Islet precursor cell (in vitro differentiated cells): ENCODE measurements at places on chromosomes 2 and 18.

- DNase-seq: no peak
These were observed 69.7 kb upstream of the NCK2 start for GRCh38 chr2:105674859-105675541.

GRCh38 chr2:234191819-234192407 lies 141.4 kb downstream of the SPP2 start:
- no peak for DNase-seq

GRCh38 chr18:76264198-76264875 lies 230.7 kb downstream of the ZNF516 start:
- no peak for DNase-seq

DNA sequence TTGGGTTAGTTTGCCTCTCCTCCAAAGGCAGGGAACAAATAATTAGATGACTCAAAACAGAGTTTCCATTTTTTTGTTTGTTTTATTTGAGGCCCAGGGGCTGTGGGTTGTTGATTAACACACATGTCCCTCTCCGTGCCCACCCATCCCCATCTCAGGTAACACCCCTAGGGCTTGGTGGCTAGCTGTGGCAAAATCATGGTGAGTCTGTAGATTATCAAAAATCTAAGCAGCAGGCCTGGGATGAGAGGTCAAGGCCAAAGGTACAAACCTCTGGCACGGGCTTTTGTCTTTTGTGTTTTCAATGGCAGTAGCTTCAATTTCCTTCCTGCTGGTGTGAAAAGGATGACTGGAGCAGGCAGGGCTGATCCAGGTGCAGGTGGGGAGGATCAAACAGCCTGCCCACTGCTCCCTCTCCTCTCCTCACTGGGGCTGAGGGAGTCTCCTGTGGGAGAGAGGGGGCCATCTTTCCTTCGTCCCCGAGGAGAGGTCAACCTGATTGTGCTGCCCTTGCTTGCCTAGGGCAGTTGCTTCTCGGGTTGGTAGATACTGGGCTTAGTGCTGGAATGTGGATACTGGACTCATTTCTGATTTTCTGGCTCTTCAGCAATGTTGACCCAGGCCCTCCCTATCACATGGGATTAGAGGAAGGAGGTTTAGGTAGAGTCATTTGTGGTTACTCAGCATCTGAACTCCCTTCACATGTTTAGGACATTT lies 31.9 kb upstream of the EML4 start:
- no peak for DNase-seq

- peak; percentile 36 for DNase-seq
These were observed 42.5 kb downstream of the FER1L5 start for GRCh38 chr2:96684883-96685576.

GRCh38 chr2:199756211-199756610 lies 94.8 kb downstream of the FTCDNL1 start:
- DNase-seq: no peak

GRCh38 chr2:152875701-152876695 lies 157.6 kb downstream of the ARL6IP6 start:
- DNase-seq: no peak

- no peak for DNase-seq
These were observed 17.7 kb downstream of the PHOSPHO2 start for GRCh38 chr2:169711751-169712509.

DNA sequence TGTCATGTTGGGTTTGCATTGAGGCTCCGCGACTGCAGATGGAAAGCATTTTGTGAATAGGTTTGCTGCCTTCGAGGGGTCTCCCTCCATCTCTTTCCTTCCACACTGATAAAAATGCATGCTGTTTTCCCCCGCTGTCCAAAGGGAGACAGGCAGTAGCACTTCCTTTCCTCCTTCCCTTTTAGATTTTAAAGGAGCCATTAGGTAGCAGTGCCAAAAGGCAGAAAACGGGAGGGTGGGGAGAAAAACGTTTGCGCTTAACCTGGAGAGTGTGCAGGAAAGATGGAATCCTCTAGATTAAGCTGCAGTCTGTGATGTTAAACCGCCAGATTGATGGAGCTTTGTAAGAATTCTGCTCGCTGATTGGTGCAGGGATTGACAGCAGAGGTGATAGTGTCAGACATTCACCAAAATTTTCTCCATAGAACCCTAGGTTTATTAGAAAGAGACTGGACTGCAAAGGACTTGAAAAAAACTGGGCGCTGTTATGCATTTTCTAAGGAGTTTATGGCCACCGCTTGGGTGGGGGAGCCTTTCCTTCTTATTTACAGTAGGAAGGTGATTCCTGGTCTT lies 688 bp downstream of the MAPRE2 start:
- no peak for DNase-seq

- DNase-seq: no peak
These were observed 6.3 kb upstream of the PARD3B start for GRCh38 chr2:204539019-204539385.

- DNase-seq: no peak
These were observed 117.8 kb downstream of the TNS1 start for GRCh38 chr2:217884985-217885384.

- no peak for DNase-seq
These were observed 484.2 kb upstream of the NRP2 start for GRCh38 chr2:205198140-205198525.

- no peak for DNase-seq
These were observed 22.5 kb upstream of the MAP3K20 start for GRCh38 chr2:173053043-173053699.

- DNase-seq: peak; percentile 78
These were observed 266.5 kb downstream of the HRH4 start for GRCh38 chr18:24726727-24727492.

- DNase-seq: no peak
These were observed 28.5 kb upstream of the DOCK10 start for GRCh38 chr2:225070811-225071210.

DNA sequence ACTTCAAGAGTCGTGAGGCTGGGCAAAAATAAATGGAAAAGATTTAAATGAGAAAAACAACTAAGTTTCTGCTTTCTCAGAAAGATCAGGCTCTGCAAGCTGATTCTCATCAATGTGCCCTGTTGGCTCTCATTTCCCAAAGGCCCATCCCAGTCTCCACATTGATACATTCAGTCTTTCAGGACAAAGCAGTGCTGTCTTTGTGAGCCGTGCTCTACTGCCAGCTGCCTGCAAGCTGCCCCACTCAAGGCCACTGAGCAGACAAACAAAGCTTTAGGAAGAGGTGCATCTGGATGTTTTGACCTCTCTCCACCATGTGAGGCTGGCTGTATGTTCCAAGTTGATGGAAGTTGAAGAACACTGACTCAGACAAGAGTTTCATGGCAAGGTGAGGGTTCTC lies 48.8 kb downstream of the FSHR start:
- DNase-seq: no peak

DNA sequence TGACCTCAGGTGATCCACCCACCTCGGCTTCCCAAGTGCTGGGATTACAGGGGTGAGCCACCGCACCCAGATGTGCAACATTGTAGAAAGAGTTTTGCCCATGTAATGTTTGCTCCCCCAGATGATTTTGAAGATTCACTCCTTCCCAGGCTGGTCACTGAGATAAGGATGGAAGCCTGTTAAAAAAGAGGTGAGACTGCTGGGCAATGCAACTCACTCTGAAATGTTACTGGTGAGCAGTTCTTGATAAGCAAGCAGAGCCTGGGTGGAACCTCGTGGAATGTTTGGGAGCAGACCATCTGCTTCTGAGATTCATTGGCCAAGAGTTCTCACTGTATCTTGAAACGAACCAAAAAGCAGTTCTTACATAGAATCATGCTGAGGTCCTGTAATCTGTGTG lies 19.7 kb downstream of the GRP start:
- no peak for DNase-seq

DNA sequence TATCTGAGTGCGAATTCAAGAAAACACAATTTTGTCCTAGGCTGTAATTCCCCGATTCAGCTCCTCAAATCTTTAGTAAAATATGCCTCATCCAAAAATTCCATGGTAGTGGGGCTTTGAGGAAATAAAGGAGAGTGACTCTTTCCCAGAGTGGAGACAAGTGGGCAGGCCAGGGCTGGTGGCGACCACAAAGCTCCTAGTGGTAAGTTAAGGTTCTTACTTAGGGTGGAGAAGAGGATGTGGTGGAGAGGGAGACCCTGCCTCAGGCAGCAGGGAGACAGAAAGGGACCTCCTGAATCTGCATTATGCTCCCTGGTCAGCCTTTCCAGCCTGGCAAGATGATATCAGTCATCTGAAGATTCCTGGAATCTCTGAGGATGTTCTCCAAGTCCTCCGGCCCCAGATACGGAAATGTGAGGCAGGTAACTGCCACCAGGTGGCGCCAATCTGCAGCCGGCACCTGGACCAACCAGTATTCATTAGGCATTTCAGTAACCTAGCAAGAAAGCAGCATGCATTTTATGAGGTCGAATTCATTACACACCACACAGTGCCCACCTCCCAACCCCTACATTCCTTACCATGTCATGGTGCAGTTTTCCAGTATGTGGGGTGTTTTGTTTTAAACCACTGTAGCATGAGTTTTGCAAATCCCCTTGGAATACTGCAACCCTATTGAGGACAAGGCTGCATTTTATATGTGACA lies 106.4 kb downstream of the POLE4 start:
- DNase-seq: peak; percentile 91

GRCh38 chr18:29084120-29084519 lies 907.2 kb upstream of the CDH2 start:
- no peak for DNase-seq

DNA sequence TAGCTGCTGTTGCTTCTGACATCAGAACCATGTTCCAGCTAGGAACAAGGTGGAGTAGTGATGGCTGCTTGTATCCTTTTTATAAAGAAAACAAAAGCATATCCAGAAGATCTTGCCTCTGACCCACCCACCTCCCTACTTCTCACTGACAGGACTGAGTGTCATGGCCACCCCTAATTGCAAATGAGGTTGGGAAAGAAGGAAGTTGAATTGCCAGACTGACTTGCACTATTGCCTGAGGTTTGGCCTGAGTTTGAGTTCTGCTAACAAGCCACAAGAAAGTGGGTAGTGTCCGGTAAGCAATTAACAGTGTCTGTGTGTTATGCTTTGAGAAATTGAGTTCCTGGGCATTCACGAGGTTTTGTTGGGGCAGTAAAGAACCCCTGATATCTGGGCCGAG lies 22.8 kb downstream of the SGPP2 start:
- DNase-seq: no peak

- peak; percentile 72 for DNase-seq
These were observed 430 bp downstream of the BIN1 start for GRCh38 chr2:127106457-127106990.

DNA sequence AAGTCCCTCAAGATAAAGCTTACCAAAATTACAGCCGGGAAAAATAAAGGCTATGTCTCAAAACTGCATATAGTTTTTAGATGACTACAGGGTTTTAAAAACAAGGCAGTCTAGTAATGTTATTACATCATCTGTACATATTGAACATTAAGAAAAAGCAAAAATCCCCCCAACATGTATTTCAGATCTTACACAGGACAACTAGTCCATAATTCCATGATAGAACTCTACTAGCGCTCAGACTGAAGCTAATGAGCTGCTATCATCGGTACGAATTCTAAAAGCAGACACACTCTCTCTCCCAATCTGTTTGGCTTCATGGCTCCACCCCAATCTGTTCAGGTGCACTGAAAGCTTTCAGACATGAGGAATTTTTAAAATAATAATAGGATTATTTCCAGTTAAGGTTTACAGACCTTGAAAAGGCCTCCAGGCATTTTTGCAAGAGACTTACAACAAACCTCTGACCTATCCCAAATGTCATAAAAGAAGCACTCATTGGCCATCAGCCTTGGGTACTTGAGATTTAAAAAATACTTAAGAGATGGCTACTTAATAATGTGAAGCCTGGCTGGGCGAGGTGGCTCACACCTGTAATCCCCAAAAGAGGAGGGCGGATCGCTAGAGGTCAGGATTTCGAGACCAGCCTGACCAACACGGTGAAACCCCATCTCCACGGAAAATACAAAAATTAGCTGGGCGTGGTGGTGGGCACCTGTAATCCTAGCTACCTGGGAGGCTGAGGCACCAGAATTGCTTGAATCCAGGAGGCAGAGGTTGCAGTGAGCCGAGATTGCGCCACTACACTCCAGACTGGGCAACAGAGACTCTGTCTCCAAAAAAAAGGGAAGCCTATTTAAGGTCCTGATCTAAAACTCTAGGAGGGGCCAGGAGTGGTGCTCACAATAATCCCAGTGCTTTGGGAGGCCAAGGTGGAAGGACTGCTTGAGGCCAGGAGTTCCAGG lies 2.0 kb downstream of the NPC1 start:
- DNase-seq: no peak

DNA sequence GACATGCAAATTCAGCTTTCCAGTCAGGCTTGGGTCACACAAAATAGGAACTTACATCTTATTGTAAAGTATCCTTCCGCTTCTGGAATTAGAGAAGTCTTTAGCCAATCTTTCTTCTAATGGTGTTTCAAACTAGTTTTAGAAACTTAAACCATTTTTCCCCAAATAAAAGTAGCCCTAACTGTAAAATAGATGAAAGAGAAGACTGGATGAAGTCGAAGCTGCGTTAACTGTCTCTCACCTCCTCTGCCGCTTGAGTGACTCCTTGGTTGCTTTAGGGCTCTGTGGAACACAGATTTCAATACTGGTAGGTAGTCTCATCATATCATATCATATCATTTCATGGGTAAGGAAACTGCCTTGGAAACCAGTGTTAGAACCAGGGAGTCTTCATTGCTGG lies 498.4 kb downstream of the XIRP2 start:
- DNase-seq: no peak

- no peak for DNase-seq
These were observed 44.6 kb downstream of the HEATR5B start for GRCh38 chr2:37039580-37039979.

DNA sequence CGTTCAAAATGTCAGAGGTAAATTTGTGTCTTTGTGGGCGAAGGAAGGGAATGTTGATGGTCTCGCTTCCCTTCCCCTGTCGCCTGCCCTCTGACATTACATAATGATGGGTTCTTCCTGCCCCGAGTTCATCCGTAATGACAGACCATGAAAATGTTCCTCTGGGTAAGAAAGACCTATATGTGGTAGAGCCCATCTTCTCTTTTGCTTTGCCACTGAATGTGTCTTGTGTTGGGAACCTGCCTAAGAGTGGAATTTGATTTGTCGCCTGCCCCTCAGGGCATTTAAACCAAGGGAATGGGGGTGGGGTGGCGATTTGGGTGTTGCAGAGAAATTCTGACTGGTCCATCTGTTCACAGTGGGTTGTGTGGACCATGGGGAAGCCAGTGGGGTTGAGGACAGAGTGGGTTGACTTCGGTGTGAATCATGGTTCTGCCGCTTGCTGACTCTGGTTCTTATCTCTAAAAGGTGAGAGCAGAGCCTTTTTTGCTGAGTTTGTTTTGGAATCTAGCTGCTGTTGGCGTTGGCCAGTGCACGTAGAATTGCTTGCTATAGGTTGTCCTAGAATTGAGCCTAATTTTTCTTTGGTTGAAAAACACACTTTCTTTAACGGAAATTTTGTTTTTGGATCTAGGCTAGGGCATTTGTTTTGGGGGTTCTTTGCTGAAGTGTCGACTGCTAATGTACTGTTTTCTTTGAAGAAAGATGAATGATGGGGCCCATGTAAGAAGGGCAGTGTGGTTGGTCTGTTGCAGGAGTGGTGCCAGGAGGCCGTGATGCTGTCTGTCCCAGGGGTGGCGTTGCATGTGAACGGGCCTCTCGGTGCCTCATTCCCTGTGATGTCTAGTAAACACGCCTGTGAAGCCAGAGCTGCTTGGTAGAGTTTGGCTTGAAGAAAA lies 1.3 kb downstream of the INPP4A start:
- DNase-seq: no peak

GRCh38 chr2:3626812-3627499 lies 31.0 kb upstream of the ALLC start:
- DNase-seq: peak; percentile 49

- DNase-seq: no peak
These were observed 177.7 kb downstream of the TMEM247 start for GRCh38 chr2:46657042-46657504.

- peak; percentile 24 for DNase-seq
These were observed 54.2 kb upstream of the FZD5 start for GRCh38 chr2:207823865-207824264.
